CD8-positive, alpha-beta memory T cell (primary cell): ENCODE measurements at places on chromosomes 3 and 15. TPM values are rescaled to one million over a fixed set of nuclear protein-coding genes. Genes with fewer than 3 reads are reported as not detected.

ZBBX gene
- total RNA-seq, result not detected

DNA sequence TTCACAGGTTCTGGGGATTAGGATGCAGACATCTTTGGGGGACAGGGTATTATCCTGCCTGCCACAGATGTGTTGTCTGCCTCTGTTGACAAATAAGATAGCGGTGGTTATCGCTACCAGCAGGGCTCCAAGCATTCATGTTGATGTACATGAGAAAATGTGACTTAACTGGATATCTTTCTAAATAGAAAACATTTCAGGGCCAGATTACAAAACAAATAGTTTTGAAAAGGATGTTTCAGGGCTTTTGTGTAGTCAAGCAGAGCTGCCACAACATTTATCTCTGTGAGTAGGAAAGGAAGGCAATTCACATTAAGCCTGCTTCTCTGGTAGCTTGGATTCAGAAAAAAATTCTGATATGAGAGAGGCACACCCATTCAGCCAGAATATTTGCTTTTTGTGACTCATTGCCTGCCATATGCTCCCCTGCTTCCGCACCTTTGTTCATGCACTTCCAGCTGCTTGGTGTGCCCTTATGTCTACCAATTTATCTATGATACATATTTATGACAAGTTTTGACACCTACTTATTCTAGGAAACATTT lies 22.8 kb downstream of the PLS1 start:
- no peak for DNase-seq

DNA sequence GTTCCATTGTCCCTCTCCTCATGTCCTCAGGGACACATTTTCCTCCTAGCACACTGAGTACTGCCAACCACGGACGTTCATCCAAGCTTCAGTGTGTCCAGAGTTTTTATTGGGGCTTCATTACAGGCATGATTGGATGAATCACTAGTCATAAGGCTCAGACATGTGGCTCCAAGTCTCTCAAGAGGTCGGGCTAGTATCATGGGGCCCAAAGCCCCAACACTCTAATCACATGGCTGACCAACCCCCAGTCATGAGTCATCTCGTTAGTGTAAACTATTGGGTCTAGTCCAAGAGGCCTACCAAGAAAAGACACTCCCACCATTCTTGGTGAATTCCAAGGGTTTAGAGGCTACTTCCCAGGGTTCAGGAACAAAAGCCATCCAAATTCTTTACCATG lies 4.4 kb downstream of the TERC start:
- DNase-seq, result no peak

GRCh38 chr3:105830836-105831235 lies 38.0 kb downstream of the CBLB start:
- no peak for DNase-seq

DNA sequence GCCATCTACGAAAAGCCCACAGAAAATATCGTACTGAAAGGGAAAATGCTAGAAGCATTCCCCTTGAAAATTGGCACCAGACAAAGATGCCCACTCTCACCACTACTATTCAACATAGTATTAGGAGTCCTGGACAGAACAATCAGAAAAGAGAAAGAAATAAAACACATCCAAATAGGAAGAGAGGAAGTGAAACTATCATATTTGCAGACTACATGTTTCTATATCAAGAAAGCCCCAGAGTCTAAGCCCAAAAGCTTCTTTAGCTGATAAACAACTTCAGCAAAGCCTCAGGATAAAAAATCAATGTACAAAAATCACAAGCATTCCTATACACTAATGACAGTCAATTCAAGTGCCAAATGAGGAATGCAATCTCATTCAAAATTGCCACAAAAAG lies 15.6 kb downstream of the OR5K3 start:
- DNase-seq, result no peak

GRCh38 chr15:31571676-31572075 lies 245.0 kb downstream of the KLF13 start:
- DNase-seq, result no peak
